ENCODE measurements at places on chromosomes 3 and 15.

GRCh38 chr15:78077871-78078210 lies 330 bp upstream of the TBC1D2B start:
- no peak for DNase-seq

- DNase-seq: no peak
Observed at GRCh38 chr3:52109611-52110301, 44.5 kb downstream of the POC1A start.

GRCh38 chr15:97153356-97153965 lies 807.0 kb upstream of the ARRDC4 start:
- DNase-seq: no peak

GRCh38 chr3:49327485-49327884 lies 12.4 kb downstream of the USP4 start:
- DNase-seq: no peak

DNA sequence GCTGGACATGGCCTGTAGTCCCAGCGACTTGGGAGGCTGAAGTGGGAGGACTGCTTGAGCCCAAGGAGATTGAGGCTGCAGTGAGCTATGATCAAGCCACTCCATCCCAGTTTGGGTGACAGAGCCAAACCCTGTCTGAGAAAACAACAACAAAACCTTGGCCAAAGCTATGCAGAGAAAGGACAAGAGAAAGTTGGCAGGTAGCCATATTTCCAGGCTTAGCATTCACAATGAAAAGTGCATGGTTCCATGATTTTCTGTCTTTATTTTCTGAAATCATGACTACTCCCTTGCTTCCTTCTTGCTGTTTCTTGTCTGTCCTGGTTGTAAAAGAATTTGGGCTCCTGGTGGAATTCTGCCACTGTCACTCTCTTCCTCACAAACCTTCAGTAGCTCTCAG lies 284.6 kb upstream of the C2CD4B start:
- no peak for DNase-seq

GRCh38 chr3:45931496-45931895 lies 11.8 kb upstream of the CXCR6 start:
- DNase-seq: no peak

DNA sequence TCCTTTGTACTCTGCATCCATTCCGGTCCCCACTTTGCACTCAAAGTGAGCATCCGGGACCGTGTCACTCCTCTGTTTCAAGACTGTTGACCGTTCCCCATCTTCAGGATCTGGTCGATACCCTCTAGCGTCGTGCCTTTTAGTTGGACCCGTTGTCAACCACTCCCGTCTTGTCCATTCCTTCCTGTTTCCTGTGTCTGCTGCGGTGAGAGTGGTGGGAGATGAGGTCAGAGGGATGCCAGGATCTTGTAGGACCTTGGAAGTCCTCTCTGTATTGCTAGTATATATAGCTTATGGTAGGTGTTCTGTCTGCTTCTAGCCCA lies 624 bp downstream of the BRK1 start:
- DNase-seq: no peak

DNA sequence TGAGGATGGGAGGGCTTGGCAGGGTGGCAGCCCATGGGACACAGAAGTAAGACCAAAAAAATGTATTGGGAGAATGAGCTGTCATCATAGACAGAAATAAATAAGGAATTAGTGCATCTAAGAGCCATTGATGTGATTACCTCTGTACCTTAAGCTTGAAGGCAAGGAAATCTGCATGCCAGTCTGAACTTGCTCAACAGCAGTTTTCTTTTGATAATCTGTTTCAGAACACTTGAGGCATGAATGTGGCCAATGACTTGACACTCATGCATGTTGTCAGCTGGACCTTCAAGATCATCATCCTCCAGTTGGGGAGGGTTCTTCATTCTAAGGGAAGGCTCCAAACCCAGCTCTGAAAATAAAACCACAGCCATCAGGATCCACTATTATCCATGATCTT lies 148.5 kb downstream of the DCLK3 start:
- DNase-seq: no peak

DNA sequence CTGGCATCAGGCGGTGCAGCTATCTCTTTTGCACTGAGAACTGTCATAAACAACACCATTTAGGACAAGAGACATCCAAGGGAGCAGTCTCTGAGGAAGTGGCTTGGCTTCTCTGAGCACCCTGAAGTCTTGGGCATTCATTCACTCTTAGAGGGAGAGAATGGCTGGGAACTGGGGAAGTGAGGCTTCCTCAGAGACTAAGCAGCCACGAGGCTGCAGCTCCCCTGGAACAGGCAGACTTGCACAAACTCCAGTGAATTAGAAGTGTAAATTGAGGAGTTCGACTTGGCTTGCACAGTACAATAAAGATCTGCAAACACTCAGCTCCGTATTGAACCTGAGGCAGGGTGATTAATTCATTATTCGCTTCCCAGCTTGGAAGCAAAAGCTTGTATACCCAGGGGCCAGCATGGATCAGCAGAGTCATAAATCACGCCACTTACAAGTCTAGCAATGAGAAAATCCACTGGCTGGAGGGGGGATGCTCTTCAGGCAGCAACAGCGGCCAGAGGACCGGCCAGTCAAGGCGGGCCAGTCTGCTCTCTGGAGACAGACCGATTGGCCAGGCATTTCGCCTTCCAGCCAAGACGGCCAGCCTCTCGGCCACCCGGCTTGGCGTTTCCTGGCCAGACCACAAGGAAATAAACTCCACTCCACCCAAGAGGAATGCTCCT lies 118.8 kb upstream of the ADPGK start:
- DNase-seq: no peak

GRCh38 chr15:42119446-42119760 lies 25.0 kb upstream of the PLA2G4D start:
- DNase-seq: no peak

DNA sequence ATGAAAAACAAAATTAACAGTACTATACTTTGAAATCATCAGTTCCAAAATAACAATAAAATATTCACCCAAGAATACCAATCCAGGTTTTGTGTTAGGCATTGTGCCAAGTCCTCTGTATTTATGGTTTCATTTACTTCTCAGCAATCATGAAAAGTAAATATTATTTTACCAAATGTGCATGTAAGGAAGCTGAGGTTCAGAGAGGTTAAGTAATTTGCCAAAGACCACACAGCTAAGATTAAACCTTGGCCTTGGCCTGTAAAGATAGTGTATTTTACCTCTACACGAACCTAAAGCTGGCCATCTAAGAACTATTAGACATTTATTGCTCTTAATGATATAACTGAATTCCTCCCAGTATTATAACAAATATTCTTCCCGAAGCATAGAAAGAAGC lies 124.4 kb upstream of the SLC2A2 start:
- no peak for DNase-seq

DNA sequence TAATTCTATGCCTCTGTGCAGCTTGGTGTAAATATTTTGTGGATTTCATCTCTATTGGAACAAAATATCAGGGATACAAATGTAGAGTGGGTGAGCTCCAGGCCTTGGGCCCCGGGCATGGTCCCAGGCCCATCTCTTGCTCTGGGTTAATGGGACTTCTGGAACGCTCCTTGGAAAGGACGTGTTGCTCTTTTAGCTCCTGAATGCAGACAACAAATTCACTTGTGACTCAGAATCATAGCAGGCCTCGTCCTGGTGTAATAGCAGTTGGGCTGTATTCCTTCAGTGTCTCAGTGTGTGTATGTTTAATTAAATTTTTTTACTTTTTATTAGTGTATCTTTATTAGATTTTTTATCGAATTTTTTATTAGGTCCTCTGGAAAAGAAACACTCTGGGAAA lies 266.7 kb upstream of the C2CD4B start:
- no peak for DNase-seq

GRCh38 chr15:98017150-98017964 lies 56.9 kb downstream of the ARRDC4 start:
- no peak for DNase-seq

DNA sequence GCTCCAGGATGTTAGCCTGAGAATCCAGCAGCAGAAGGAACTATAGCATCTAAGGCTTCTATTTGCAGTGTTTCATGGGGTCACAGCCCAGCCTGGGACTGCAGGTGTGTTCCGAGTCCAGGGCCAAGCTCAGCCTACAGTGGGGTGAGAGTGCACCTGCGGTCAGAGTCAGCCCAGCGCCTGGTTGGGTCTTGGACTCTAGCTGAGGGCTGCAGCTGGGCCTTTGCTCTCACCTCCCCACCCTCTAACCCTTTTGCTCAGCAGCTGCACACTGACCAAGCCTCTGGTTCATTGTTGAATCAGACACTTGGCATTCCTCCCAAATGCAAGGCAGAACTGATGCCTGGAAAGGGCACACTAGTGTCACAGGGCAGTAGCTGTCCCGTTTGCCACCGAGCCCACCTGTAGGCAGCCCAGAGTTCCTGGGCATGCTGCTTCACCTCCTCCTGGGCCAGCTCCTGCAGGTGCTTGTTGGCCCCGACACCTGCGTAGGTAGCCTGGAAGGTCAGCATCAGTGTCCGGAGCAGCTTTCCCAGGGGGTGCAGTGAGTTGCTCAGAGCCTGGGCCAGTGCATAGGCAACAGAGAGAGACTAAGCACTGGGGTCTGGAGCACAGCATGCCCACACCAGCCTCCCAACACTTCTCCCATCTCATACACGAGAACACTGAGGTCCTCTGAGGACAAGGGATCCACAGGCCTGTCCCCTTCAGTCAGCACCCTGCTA lies 17.5 kb downstream of the ALS2CL start:
- DNase-seq: no peak

DNA sequence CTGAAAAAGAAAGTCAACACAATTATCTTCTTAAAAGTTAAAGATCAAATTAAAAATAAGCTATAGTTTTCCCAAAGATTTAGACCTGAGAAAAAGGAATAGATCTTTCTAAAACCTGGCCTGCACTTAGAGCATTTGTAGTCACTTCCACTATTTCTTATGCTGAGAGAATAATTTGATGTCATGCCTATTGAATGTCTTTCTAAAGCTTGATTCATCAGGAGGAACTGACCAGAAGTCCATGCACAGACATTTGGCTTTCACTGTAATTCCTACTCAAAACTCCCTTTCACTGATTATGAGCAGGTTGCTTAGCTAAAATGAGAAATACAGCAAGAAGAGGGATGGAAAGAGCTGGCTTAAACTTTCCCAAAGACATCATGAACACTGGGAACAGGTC lies 4.3 kb downstream of the GREM1 start:
- no peak for DNase-seq

DNA sequence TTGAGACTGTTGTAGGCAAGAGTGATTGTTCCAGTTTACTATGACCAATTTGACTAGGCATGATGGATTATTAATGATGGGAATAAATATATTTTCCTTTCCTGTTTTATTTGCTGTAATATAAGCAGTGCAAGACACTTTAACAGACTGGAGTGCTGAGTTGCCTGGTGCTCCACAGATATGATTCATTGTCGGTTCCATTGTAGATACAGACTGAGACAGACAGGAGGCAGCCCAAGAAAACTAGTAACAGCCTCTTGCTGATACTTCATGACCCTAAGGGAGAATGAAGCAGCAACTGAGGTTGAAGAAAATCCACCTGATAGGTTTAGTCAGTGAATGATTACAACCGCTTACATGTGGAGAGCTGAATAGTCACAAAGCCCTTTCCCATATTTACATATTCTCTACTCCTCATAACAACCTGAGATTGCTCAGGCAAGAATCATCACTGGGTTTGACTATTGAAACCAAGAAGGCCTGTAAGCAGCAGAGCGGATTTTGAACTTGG lies 235.1 kb upstream of the TPRG1 start:
- no peak for DNase-seq

DNA sequence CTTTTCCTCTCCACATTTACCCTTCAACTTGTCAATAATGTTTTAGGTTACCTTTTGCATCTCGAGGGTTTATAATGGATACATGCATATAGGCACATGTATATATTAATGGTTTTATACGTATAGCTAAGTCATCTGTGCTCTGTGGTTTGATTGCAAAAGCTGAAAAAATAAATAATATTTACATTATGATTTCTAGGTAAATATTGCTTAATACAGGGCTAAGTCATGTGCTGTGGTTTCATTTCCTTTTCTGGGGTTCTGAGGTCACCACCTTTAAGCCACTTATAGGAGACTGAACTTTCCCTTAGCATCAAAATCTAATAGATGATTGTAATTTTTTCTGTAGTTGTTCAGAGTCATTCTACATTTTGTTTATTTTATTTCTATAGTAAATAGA lies 33.1 kb downstream of the LPP start:
- no peak for DNase-seq

GRCh38 chr3:30437171-30437601 lies 169.2 kb upstream of the TGFBR2 start:
- no peak for DNase-seq

DNA sequence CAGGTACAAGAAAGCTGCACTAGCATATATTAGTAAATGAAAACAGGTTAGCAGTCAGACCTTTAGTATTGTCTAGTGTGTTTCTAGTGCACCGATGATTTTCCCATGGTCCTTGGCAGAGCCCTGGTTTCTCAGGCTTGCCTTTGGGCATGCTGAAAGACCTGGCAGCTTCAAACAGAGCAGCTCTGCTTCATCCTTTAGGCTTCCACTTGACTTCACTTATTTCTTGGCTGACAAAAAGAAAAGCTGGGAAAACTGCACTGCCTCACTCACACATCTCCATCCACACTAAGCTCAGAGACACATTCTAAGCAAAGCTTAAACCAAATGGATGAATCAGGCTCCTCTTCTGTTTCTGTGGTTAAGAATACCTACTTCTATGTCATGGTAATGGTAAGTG lies 374.8 kb upstream of the PDZRN3 start:
- no peak for DNase-seq

DNA sequence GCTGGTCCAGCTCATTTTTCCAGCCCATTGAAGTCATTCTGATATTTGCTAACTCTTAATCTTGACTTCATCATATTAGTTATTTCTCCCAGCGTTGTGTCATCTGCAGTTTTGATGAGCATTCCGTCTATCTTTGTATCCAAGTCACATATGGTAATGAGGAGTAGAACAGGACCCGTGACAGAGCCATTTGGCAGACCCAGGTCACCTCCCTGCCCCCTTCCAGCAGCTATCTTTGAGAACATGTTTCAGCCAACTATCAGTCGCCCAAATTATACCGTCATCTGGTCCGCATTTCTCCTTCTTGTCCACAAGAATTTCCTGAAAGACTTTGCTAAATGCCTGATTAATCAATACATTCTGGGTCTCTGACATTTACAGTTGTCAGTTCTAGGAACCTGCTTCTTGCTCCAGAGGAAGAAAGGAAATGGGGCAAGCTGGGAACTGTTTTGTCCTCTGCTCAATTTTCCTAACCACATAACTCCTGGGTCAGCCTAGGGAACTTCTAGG lies 347.1 kb upstream of the NR2E3 start:
- no peak for DNase-seq

- no peak for DNase-seq
Observed at GRCh38 chr15:55402707-55403106, 5.5 kb downstream of the CCPG1 start.

- DNase-seq: peak; percentile 43
Observed at GRCh38 chr15:81298611-81299010, 25.3 kb downstream of the STARD5 start.

GRCh38 chr15:81126892-81127291 lies 7.2 kb upstream of the CFAP161 start:
- no peak for DNase-seq

GRCh38 chr3:64693031-64693430 lies 5.2 kb upstream of the ADAMTS9 start:
- no peak for DNase-seq

DNA sequence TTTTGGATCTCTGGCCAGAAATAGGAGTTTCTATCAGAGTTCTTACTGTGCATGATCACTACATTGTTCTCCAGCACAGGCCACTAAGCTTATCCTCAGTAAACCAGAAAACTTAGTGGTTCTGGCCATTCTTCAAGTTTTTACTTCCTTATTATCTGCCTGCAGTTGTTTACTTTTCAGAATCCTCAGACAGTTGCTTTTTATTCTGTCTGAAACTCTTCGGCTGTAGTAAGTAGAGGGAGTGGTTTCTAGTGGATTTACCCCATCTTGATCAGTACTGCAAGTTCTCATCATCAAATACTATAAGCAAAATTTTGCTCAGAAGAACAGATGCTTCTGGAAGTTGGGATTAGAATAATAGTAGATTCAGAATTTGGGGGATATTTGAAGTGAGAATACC lies 193.0 kb upstream of the RARB start:
- DNase-seq: no peak
